Kasumi-1 (cell line): ENCODE measurements at places on chromosomes 11 and 22.

- no peak for DNase-seq
These were observed 64.9 kb downstream of the NECTIN1 start for GRCh38 chr11:119664063-119664572.

- peak; percentile 32 for DNase-seq
These were observed 39.3 kb downstream of the AMBRA1 start for GRCh38 chr11:46554213-46555147.

DNA sequence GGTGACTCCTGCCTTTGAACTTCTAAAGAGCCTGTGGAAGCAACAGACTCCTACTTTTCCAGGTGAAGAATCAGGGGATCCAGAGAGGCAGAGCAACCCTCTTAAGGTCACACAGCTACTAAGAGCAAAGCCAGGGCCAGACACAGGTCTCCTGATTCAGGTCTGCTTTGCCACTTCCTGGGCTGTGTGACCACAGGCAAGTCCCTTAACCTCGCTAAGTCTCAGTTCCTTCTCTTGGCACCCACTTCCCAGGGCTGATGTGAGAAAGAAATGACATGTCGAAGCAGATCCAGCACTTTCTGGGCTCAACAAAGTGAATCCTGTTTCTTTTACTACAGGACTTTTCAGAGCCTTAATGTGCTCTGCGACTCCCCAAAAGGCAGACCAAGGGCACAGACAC, 30.2 kb downstream of the UQCR10 start:
- DNase-seq = no peak

DNA sequence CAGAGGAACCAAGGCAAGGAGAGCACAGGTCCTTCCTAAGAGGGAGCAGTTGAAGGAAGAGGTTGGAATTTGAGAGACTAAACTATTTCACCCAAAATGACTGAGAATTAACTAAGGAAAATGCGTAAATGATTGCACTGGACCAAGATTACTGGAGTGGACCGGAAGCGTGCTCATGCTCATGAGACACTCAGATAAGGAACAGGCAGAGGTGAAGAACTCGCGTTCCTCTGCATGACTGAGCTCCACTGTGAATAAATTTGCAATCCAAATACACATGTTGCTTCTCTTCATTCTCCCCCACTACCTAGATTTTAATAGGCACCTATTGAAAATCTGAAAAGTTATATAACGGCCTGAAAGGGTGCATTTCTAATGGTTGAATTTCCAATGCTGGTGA, 207.0 kb downstream of the KIRREL3 start:
- no peak for DNase-seq

- DNase-seq = no peak
These were observed 103.8 kb upstream of the CHORDC1 start for GRCh38 chr11:90326647-90327046.
